Kidney epithelial cell (primary cell): ENCODE measurements at places on chromosomes 1 and 21. TPM values are rescaled to one million over a fixed set of nuclear protein-coding genes. Genes with fewer than 3 reads are reported as not detected.

DNA sequence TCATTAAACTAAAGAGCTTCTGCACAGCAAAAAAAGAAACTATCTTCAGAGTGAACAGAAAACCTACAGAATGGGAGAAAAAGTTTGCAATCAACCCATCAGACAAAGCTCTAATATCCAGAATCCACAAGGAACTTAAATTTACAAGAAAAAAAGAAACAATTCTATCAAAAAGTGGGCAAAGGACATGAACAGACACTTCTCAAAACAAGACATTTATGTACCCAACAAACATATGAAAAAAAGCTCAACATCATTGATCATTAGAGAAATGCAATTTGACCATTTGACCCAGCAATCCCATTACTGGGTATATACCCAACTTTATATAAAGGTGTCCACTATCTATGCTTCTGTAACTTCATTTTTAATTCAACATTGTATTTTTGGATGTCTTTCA is 31.1 kb upstream of the VN1R5 start:
- DNase-seq: no peak

DNA sequence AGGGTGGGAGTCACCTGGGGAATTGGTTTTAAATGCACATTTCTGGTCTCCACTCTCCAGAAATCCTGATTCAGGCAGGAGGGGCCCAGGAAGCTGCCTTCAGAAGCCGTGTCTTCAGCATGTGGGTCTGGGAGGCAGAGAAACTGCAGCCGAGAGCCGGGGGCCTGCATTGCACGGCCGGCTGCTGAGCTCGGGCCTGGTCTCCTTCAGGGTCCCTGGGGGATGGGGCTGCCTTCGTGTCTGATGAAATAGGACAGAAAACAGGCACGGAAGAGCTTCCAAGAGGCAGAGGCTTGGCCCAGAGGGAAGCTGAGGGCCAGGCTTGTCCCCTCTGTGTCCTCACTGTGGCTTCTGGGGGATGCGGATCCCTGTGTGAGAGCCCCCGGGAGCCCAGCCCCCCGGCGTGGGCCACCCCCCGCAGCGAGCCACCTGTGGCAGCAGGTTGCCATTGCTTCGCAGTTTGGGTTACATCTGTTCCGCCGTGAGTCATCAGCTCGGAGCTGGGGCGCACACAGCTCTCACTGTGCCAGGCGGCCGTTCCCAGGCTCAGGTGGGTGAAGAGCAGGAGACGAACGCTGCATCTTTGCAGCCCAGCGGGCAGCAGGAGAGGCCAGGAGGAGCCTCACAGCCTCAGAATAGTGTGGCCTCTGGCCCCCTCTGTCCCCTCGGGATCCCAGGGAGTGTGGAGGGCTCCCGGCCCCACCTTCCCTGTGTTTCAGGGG is 72.4 kb downstream of the AJAP1 start:
- no peak for DNase-seq

DNA sequence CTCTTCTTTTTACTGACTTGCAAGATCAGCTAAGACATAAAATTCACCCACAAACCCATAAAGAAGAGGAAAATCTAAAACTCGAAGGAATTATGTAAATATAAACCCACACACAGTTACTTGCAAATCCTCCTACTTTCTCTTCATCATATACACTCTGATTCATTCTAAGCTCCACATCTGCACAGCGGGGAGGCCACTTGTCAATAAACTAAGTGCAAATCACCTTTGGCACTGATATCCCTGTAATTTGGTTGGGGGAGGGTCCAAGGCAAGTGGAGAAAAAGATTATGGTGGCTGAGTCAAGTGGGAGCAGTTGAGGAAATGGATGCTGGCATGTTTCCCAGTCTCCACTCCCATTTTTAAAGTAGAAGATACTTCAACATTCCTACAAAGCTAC is 596.5 kb downstream of the MATN1 start:
- no peak for DNase-seq

- no peak for DNase-seq
Measured at GRCh38 chr1:169577981-169578738, 8.1 kb downstream of the F5 start.

DNA sequence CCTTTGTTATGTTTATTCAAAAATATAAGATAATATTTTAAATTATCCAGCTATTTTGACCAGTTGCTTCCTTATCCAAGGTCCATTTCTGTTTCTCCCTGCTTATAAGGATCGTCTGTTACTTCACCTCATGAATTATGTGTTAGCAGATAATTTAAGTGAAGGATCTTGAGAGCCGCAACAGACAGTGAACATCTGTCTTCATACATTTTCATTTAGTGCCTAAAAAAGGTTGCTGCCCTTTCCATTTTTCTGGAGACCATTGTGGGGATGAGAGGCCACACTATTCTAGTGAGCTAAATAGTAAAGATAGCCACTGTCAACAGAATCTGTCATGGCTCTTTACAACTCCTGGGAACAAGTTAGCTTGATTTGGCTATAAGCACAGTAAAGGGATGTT is 154.0 kb downstream of the CLEC20A start:
- no peak for DNase-seq

DNA sequence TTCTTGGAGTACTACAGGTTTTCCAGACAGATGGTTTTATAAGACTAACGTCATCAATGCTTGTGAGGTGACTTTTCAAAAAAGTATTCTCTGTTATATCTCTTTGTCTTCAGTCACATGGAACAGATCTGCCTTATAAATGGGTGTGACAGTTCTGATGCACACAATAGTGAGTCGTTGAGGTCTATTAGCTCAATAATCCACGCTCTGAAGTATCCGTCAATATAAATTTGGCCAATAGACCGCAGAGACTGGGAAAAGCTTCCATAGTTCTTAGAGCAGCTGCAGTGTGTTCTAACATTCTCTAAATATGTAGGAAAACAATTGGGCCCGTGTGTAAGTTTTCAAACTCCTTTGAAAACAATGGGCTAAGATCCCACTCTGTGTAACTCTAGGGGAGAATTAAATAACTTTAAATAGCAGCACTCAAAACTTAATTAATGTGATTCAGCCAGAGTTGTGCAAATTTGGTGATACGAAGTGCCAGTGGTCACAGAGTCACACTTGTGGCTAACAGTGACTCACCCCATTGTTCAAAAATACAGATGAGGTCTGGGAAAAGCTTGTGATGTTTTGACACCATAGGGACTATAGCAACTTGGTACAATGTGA is 316.0 kb downstream of the LMO4 start:
- peak; percentile 60 for DNase-seq

DNA sequence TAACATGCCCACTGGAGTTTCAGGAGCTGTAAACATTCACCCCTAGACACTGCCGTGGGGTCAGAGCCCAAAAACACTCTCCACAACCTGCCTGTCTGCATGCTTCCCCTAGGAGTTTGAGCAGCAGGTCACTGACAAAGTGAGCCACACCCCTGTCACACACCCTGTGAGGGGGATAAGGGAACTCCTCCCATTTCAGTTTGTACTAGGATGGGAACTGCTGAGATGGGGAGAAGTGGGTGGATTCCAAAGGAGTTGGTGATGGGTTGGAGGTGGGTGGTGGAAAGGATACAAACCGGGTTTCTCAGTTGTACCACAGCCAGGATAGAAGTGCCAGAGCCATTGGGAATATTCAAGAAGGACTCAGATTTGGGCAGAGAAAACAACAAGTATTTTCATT is 140.2 kb downstream of the MIS18A start:
- DNase-seq: no peak

The AMPD1 gene
- total RNA-seq: 0.07 TPM in 1 of 2 replicates, not detected in the other

The CTSK gene
- total RNA-seq: 4.0 and 5.2 TPM in 2 replicates

The FNDC10 gene
- 8.0 and 9.2 TPM in 2 replicates for total RNA-seq

The F13B gene
- total RNA-seq: not detected in 2 replicates
